Stimulated activated CD4-positive, alpha-beta T cell treated with anti-CD3 and anti-CD28 coated beads, TNF-alpha, amount 100 ng/mL, for 48 hours (primary cell): ENCODE measurements at places on chromosomes 6 and 20.

GRCh38 chr6:139941826-139942225 is 567.4 kb upstream of the CITED2 start:
- no peak for DNase-seq

DNA sequence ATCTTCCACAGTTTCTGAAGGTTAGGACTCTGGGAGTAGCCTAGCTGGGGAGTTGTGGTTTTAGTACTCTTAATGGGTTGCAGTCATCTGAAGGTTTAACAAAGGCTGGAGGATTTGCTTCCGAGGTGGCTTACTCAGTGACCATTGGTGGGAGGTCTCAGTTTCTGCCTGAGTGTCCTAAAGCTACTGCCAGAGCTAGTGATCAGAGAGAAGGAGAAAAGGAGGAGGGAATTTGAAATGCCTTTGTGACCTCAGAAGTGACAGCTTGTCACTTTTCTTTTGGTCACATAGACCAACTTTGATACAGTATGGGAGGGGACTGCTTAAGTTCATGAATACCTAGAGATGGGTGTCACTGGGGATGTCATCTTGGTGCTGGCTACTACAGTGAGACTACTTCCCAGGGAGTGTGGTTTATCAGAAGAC is 41.3 kb downstream of the NCOA3 start:
- no peak for DNase-seq

DNA sequence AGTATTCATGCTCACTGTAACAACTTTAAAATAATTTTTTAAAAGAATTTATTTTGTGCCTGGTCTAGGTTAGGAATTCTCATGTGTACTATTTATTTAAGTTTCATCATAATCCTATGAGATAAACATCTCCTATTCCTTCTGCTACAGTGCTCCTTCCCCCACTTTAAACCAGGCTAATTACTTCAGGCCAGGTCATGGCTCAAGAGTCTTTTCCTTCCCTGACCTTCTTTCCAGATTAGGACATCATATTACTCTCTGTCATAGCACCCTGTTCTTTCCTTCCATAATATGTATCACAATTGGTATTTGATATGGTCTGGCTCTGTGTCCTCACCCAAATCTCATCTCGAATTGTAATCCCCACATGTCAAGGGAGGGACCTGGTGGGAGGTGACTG is 239.0 kb downstream of the BTBD9 start:
- no peak for DNase-seq

DNA sequence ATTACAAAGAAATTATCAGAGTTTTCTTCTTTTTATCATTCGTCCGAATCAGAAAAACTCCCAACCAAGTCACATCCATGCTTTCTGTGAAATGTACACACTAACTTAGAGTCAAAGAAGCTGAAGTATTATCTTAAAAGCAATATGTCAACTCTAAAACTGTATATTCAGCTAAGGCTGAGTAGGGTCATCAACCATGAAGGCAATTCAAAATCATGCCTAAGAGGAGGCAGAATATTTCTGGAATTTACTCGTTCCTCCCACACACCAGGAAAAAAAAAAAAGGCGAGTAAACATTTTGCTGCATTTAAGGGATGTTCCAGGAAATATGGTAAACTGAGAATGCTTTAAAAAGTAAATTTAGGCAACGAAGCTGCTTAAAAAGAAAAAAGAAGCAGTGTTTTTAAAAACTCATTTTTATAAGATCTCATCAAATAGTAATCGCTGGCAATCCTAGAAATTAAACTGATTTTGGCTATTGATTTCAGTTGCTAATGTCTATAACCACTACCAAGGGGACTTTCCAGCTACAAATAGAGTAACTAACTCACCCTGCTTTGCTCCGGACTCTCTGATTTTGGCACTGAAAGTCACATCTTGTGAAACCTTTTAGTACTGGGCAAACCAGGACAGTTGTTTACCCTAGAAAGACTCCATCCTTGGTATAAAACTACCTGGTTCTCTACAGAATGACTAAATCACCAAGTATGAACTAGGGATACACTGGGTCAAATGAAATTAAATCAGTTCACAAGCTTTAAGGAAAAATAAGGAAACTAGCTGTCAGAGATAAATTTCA is 82.8 kb downstream of the MBOAT1 start:
- no peak for DNase-seq

DNA sequence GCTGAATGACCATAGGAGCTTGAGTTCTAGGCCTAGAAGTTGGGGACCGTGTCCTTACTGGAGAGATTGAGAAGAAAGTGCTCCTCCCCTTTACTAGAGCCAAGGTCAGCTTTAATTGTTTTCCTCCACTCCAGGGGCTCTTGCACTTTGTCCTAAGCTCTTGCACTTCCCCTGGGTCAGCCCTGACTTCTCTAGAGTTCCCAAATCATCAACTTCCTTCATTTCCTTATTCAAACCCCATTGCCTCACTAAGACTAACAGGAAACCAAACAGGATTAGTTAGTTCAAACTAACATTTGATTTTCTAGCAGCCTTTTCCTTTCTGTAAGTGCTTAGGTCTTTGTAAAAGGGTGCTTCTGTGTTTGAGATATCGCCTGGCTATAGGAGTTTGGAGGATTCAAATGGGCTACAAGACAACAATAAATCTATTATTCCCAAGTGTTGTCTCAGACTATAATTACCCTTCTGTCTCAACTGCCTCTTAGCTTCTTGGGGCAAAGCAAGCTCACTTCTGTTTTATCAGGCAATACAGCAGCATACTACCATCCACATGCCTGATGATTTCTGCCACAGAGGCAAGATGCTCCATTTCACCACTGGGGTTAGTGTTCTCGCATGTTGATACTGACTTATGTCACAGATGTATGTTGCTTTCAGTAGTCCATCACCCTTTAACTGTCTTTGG is 12.8 kb upstream of the DTNBP1 start:
- no peak for DNase-seq

GRCh38 chr6:7087491-7087979 is 20.2 kb upstream of the RREB1 start:
- no peak for DNase-seq

DNA sequence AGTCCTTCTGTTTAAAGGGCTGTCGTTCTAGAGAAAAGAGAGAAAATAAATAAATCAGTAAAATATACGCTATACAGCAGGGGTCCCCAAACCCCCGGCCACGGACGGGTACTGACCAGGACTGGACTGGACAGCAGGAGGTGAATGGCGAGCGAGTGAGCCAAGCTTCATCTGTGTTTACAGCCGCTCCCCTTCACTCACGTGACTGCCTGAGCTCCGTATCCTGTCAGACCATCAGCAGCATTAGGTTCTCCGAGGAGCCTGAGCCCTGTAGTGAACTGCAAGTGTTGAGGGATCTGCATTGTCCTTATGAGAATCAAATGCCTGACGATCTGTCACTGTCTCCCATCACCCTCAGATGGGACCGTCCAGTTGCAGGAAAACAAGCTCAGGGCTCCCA is 76.5 kb downstream of the ZNF217 start:
- DNase-seq = no peak

DNA sequence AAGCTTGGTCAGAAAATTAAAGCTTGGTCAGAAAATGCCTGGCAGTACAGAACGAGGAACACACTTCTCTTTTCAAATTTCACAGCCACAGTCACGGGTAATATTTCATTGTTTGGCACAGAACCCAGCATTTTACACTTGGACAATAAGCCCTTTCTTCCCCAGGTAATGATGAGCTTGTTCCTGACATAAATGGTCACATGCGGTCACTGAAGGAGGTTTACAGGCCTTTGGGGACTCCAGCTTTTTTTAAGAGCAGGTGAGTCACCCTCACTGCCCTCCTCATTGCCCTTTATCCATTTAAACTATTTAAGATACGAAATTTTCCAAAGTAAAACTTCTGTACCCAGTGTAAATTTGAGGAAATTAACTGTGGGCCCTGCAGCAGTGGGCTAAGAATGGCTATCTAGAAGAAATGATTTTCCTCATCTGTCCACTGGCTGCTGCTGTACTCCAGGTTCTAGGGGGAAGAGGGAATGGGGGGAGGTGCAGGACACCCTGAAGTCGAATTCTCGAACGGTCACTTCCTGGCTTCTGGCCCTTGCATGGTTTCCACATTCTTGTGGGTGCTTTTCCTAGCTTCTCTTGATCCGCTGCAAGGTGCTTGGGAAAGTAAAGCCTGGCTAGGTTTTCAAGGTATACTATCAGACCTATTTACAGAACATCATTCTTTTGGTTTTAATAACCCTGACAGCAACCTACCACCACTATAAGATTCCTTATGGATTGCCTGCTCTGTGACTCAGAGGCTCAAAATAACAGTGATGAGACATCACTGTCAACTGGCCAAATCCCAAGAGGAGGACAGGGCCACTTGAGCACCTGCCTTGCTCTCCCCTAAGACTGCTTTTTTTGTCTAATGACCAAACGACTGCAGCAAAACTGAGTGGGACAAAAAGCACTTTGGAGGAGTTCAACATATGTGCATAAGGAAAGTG is 75.8 kb downstream of the PREP start:
- no peak for DNase-seq
